Glutamatergic neuron (in vitro differentiated cells): ENCODE measurements at places on chromosomes 11 and 22.

DNA sequence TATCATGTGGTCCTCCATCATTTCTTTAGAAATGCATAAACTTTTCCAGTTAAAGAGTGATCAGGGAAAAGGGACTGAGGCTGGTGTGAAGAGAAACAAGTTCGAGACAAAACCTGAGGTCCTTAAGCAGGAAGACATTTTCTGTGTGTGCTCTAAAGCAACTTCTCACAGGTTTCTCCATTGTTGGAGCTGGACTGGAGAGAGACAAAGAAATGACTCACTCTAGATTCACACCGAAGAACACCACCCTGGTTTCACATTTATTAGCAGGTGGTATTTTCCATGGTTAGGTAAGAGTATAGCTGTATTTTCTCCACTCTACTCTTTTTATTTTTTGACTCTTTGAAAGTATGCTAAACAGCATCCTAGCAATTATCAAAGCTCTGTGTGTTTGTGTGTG lies 736.4 kb downstream of the KCNA4 start:
- no peak overlapping the region for H3K27ac ChIP-seq
- H3K36me3 ChIP-seq: no peaks in the 10 kb centered on the region
- no peaks in the 10 kb centered on the region for H3K27me3 ChIP-seq
- peaks cover 11% of the 10 kb centered on the region for H3K4me1 ChIP-seq
- DNase-seq: no peak
- H3K4me3 ChIP-seq: no peak overlapping the region

DNA sequence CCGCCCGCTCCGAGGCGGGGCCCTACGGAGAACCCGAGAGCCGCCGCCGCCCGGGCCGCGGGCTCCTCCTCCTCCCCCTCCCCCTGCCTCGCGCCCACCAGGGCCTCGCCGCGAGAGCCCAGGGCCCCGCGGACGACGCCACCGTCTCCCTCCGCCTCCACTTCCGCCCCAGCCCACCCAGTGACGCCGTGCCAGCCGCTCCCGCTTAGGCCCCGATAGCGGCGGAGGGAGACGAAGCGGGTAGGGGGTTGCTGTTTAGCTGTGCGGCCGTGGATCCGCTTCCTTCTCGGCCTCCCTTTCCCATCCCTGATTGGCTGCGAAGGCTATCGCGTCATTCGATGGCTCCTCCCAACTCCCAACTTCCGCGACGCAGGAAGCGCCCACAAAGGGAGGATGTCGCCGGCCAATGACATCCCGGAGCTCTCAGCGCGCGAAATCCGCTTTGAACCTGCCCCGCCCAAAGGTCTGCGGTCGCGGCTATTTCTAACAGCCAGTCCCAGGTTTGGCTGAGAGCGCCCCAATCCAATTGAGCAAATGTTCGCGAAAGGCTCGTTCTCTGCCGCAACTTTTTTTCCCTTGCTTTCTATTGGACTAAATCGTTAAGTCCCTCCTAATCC lies at the start of gene FAM76B:
FAM76B (minus strand) TSS at position 277 of the 617 bp plus-strand sequence. CDS start 304 bp downstream, outside the sequence.
- peak within 1 kb of the TSS; percentile 91 for H3K4me3 ChIP-seq
- peak; percentile 96 for DNase-seq
- peak within 1 kb of the TSS; percentile 81 for H3K27ac ChIP-seq
- peaks cover 21% of the 10 kb centered on the region for H3K4me1 ChIP-seq

GRCh38 chr11:9138612-9139579 lies 47.5 kb upstream of the SCUBE2 start:
- H3K36me3 ChIP-seq: peaks cover 9% of the 10 kb centered on the region
- peaks cover 4% of the 10 kb centered on the region for H3K4me1 ChIP-seq
- DNase-seq: no peak
- H3K27ac ChIP-seq: no peak overlapping the region

GRCh38 chr11:2981130-2981529 lies 11.0 kb downstream of the NAP1L4 start:
- peaks cover 4% of the 10 kb centered on the region for H3K27me3 ChIP-seq
- H3K27ac ChIP-seq: no peak overlapping the region
- H3K4me3 ChIP-seq: no peak overlapping the region
- DNase-seq: no peak
- H3K36me3 ChIP-seq: peaks cover 4% of the 10 kb centered on the region

DNA sequence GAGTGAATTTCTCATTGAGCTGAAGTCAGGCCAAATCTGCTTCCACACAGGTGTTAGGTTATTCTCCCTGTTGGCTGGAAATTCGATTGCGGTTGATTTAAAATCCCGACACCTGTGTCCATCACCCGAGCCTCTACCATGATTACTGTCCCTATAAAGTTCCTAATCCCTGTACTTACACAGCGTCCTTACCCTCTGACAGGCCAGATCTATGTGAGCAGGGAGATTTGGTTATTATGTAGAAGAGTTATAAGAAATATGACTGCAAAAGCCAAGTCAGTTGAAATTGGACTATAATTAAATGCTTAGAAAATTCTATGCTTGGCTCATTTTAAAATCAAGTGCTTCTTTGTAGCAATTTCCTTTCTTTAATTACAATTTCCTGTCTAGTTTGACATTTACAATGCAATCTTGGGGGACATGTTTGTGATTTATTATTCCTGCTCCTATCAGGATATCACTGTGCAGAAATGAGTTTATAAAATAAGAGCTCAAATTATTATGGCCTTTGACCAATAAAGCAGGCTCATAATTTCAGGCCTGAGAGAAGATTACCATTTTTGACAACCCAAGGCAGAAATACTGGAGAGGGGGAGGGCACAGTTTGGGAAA lies 32.5 kb upstream of the LMO1 start:
- H3K4me3 ChIP-seq: no peak overlapping the region
- no peak for DNase-seq
- no peak overlapping the region for H3K27ac ChIP-seq
- H3K4me1 ChIP-seq: peaks cover 10% of the 10 kb centered on the region
- H3K36me3 ChIP-seq: no peaks in the 10 kb centered on the region

DNA sequence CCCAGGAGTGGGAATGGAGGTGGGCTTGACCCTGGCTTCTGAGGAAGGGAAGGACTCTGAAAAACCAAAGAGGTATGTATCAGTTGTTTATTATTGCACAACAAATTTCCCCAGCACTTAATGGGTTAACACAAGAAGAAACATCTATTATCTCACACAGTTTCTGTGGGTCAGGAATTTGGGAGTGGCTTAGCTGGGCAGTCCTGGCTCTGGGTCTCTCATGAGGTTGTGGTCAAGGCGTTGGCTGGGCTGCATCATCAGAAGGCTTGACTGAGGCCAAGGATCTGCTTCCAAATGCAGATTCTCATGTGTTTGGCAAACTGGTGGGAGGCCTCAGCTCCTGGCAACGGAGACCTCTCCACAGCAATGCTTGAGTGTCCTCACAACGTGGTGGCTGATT lies 17.5 kb upstream of the SMIM38 start:
- H3K27me3 ChIP-seq: peaks cover 3% of the 10 kb centered on the region
- peaks cover 14% of the 10 kb centered on the region for H3K36me3 ChIP-seq
- no peaks in the 10 kb centered on the region for H3K4me1 ChIP-seq
- no peak for DNase-seq

DNA sequence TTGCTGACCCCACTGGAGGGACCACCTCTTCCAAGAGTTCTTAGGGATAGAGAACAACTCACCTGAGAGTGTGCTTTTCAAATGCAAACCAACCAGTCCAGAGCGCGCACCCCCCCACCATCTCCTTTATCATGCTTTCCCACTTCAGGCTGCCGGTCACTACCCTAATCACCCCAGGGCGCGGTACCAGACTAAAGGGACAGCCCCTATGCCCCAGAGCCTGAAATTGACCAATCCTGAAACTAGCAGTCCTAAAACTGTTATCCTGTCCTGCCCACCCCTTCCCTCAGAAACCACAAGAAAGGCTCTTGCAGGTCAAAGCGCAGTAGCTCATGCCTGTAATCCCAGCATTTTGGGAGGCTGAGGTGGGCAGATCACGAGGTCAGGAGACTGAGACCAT lies 37.0 kb downstream of the NEAT1 start:
- H3K4me1 ChIP-seq: peaks cover 10% of the 10 kb centered on the region
- peaks cover 10% of the 10 kb centered on the region for H3K36me3 ChIP-seq
- no peak for DNase-seq
- no peak overlapping the region for H3K27ac ChIP-seq

GRCh38 chr11:70057080-70057479 lies 21.0 kb upstream of the ANO1 start:
- peaks cover 2% of the 10 kb centered on the region for H3K27me3 ChIP-seq
- no peak overlapping the region for H3K27ac ChIP-seq
- no peak for DNase-seq
- no peaks in the 10 kb centered on the region for H3K4me1 ChIP-seq
- peaks cover 7% of the 10 kb centered on the region for H3K36me3 ChIP-seq

DNA sequence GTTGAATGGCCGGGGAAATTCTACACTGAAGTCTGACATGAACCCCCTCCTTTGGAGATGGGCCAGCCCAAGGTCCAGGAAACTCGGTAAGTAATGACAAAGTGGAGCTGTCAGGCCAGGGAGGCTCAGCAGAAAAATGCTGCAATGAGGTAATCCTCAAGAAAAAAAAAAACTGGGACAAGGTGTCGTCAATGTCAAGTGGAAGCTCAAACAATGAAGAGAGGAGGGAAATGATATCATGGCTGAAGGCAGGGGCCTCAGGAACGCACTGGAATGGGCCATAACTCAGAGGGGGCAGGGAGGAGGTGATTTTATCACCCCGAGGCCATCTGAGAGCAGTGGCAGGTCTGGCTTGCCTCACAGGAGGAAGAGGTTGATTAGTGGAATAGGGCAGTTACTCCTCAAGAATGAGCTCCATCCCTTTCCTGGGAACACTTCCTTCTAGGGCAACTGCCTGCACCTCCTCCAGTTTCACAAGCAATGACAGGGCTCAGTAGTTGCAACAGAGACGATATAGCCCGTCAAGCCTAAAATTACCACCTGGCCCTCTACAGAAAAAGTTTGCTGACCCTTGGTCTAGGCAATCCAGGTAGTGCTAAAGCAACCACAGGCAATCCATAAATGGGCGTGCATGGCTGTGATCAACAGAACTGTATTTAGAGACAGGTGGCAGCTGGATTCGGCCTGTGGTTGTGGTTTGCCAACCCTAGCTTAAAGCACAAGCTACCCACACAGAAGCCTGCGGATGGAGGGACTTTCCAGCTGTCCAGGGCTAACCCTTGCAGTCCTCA lies 65.2 kb downstream of the FBXO7 start:
- peaks cover 13% of the 10 kb centered on the region for H3K36me3 ChIP-seq
- no peak for DNase-seq
- H3K4me1 ChIP-seq: peaks cover 6% of the 10 kb centered on the region
- H3K27ac ChIP-seq: no peak overlapping the region
- H3K27me3 ChIP-seq: no peaks in the 10 kb centered on the region

GRCh38 chr22:26047920-26048319 lies 121.3 kb upstream of the SEZ6L start:
- peaks cover 3% of the 10 kb centered on the region for H3K4me1 ChIP-seq
- no peak for DNase-seq
- H3K36me3 ChIP-seq: no peaks in the 10 kb centered on the region
- no peak overlapping the region for H3K4me3 ChIP-seq
- H3K27me3 ChIP-seq: no peaks in the 10 kb centered on the region

DNA sequence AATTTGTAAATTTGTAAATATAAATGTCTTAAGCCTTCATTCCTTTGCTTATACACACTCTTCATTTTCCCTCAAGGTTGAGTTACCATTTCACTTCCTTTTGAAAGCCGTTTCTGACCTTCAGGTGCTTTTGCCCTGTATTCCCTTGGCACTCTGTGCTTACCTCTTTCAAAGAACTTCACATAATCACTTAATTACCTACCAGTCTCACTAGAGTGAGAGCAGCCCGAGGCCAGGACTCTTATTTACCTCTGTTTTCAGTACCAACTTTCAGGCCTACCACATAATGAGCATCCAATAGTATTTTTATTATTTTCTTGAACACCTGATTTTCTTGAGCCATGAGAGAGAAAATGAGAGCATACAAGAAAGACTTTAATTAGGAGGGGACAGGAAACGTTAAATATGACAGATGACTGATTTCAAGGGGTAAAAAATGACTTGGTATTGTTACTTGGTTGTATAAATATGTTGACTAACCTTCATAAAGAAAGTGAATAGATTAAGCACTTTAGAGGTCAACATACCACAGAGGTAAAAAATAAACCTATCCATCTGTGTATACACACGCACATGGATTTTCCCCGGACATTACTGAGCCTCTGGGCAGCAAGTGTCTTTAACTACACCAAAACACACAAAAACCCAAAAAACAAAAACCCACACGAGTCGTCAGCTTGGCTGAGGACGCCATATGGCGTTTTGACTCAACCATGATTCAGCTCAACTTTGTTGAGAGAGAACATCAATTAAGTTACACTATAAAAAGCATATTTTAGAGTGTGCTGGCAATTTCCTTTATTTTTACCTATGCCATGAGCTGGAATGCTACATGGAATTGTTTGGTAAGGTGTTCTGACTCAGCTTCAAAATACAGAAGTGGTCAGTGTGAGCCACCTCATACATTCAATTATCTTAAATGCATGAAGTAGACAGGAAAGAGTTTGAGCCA lies 7.6 kb downstream of the ATXN10 start:
- no peak for DNase-seq
- H3K27me3 ChIP-seq: no peaks in the 10 kb centered on the region
- peaks cover 3% of the 10 kb centered on the region for H3K4me1 ChIP-seq

GRCh38 chr11:81899156-81899555 lies 834.5 kb downstream of the FAM181B start:
- peaks cover 8% of the 10 kb centered on the region for H3K36me3 ChIP-seq
- no peak overlapping the region for H3K4me3 ChIP-seq
- no peaks in the 10 kb centered on the region for H3K4me1 ChIP-seq
- no peak for DNase-seq
- no peaks in the 10 kb centered on the region for H3K27me3 ChIP-seq
- no peak overlapping the region for H3K27ac ChIP-seq

DNA sequence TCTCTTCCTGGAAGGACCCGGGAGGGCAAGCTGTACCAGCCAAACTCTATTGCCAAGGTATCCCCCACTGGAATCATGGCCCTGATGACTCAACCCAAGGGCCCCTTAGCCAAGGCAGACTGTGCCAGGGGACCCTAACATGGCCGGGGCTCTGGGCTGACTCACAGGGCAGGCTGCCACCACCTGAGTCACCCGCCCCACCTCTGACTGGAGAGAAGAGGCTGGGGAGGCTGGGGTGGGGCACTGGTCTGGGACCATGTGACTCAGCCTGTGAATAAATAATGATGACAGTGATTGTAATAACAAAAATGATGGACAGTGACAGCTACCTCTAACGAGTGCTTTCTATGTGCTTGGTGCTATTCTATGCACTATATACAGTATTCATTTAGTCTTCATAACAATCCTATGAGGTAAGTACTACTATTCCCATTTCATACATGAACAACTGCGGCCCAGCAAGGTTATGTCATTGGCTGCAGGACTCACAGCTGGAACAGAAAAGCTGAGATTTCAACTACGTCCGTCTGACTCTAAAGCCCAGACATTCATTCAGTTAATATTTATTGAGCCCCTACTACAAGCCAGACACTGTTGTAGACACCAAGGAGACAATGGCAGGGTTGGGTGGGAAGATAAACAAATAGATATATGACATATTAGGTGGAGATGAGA lies 84.2 kb downstream of the FBXO7 start:
- H3K27me3 ChIP-seq: peaks cover 10% of the 10 kb centered on the region
- no peak for DNase-seq
- no peaks in the 10 kb centered on the region for H3K4me1 ChIP-seq
- H3K36me3 ChIP-seq: no peaks in the 10 kb centered on the region
- no peak overlapping the region for H3K4me3 ChIP-seq

- H3K27ac ChIP-seq: peak within 1 kb of the TSS; percentile 28
- H3K27me3 ChIP-seq: peaks cover 10% of the 10 kb centered on the region
- no peaks in the 10 kb centered on the region for H3K36me3 ChIP-seq
- H3K4me3 ChIP-seq: peak within 1 kb of the TSS; percentile 95
Observed at GRCh38 chr22:30245985-30246813, at the start of gene LIF. Gene LIF, minus strand, starts transcription at chr22:30246759. Its CDS starts 64 bp downstream, at chr22:30246695.

GRCh38 chr11:2207773-2208621 lies 36.4 kb upstream of the TH start:
- no peak for DNase-seq
- H3K36me3 ChIP-seq: no peaks in the 10 kb centered on the region
- no peaks in the 10 kb centered on the region for H3K27me3 ChIP-seq
- H3K27ac ChIP-seq: no peak overlapping the region
